ENCODE measurements at places on chromosomes 6 and 20.

GRCh38 chr6:110083875-110084585, 95.4 kb downstream of the WASF1 start:
- DNase-seq = no peak

DNA sequence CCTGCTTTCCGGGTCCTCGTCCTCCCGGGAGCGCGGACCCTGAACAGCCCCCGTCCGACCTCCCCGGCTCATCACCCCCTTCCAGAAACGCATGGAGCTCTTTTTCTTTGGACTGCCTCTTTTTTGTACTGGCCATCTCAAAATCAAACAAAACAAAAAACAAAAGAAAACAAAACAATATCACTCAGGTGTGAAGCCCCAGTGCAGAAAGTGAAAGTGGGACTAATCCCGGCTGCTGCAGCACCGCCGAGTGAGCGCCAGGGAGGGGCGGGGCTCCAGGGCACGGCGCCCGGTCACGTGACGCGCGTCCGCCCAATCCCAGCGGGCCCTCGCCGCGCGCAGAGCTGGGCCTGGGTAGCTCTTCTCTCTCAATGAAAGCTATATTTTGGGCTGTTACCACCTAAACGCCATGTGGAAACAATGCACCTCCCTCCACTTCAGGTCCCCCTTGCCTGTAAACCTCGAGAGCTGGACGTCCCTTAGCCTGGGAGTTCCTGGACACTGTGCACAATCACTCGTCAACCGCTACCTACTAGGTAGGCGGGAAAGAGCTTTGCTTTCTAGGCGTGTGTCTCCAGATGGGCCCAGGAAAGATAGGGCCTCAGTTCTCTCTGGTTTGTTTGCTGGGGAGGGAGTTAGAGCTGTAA, 93.7 kb upstream of the PRDM1 start:
- peak; percentile 83 for DNase-seq

DNA sequence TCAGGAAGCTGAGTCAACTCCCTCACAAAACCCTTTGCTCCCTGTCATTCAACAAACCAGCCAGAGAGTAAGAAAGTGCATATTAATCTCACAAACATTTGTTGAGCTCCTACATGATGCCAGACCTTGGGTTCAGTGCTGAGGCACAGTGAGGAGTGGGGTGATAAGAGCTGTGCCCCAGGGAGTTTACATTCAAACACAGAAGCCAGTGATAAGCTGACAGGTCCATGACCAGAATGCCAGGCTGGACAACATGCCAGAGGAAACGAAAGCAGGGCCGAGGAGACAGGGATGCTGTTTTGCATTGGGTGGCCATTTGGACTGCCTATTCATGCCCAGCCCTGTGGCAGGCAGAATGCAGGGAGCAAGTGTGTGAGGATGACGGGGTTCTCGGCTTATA, 76.7 kb downstream of the LRFN2 start:
- no peak for DNase-seq

DNA sequence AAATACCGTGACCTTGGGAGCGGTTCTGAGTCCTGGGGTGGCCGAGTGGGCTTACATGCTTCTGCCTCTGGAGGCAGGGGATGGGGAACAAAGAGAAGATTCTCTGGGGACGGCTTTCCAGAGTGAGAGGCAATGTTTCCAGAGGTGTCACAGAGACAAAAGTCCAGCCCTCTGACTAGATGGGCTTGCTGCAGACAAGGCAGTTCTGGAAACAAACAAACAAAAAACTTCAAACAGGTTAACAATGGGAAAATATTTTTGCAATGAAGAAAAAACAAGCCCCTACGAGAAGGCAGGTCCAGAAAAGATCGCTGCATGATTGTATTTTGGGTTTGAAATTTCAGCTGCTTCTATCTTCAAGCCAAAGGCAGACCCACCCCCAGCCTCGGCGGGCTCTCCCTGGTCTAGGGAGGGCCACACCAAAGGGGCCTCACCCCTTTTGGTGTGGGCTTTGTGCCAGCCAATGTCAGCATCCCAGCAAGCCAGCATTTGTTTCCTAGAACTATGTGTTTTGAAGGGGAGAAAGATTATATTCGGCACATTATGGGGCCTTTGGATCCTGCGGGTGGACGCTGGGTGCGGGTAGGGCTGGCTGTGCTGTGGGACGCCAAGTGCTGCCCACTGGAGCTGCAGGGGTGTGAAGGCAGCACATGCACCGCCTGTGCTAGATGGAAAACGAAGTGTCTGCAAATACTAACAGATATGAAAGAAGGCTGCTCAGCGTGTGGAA, 42.9 kb downstream of the RIOK1 start:
- DNase-seq = no peak

GRCh38 chr20:39630215-39630908, 668.2 kb downstream of the DHX35 start:
- DNase-seq = no peak

GRCh38 chr20:41405436-41405835, 38.8 kb upstream of the EMILIN3 start:
- no peak for DNase-seq

DNA sequence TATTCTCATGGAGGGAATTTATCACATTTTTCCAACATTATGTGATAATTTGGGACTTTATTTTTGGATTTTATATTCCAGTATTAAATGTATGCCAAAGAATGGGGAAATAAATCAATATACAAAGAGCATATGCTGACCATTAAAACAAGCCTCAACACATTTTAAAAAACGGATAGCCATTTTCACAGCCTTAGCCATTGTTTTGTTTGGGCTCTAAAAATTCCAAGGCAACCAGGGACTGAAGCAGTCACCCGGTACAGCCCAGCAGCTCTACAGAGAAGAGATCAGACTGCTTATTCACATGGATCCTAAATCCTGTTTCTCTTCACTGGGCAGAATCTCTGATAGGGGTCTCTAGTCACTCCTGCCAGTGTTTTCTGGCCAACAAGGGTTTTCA, 150.2 kb upstream of the OGFRL1 start:
- DNase-seq = no peak

- no peak for DNase-seq
These were observed 4.1 kb upstream of the HSPA12B start for GRCh38 chr20:3728354-3728753.

DNA sequence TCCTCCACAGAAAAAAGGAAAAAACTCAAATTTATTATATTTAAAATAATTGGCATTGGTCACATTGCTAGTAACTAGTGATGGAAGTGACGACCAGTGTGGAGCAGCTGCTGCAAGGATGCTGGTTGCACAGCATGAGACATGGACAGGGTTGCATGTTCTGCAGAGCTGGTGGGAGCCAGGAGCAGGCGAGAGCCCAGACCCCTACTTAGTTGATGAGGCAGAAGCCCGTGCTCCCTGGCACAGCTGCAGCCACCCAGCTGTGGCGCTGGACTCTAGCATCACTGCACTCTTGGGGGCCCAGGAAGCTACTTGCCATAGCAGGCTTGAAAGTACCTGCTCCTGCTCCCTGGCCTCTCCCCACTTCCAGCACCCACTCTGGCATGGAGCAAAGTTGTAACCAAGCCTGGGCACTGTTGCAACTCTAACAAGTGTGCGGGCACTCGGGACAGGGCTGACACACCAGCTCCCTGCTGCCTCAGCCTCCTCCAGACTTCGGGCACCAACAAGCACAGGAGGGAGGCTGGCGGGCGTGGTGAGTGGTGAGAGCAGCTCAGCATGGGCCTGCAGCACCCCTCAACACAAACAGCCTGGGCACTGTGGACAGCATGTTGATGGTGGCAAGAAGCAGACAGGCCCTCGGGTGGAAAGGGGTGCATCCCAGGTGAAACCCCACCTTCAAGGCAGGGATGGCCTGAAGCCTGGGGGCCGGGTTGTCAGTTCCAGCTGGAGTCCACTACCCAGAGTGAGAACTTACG, 69.6 kb downstream of the EYS start:
- no peak for DNase-seq

DNA sequence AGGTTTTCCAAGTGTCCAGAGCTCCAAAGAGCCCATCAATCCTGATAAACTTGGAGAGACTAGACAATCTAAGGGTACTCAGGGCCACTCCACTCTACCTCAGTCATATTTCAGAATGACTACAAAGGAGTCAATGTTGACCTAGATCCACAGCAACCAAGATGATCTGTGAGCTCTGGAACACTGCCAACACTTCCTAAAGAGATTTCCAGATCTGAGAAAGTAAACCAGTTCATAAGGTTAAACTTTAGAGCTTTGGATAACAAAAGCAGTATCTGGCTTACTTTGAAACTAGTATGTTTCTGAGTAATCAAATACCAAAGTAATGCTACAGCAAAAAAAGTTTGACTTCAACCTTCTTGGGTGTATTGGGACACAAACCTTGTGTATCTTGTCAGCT, 122.7 kb downstream of the BTBD9 start:
- no peak for DNase-seq

- no peak for DNase-seq
These were observed 91.2 kb downstream of the JARID2 start for GRCh38 chr6:15336900-15337560.

GRCh38 chr6:123802351-123802696, 1.3 kb upstream of the NKAIN2 start:
- no peak for DNase-seq

DNA sequence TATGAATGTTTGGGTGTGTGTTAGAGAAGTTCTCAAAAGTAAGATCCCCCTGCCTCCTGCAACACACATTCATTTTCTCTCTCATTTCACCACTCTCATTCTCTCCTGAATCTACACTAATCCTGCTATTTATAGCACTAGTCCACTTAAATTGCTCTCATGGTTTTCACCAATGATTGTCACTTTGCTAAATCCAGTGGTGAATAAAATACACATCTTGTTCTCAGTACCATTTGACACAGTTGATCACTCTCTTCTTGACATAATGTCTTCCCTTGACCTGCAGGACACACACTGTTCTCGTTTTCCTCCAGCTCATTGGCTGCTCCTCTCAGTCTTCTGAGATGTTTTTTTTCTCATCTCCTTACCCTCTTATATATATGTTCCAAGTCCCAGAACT, 32.1 kb downstream of the TENT5A start:
- DNase-seq = no peak

Measured in stimulated activated CD4-positive, alpha-beta T cell treated with anti-CD3 and anti-CD28 coated beads, Interleukin-12 subunit alpha, Interleukin-12 subunit beta, amount 100 ng/mL, for 4 hours (primary cell).